NCI-H187 (cell line): ENCODE measurements at places on chromosomes 11 and 22.

- no peak for DNase-seq
Observed at GRCh38 chr11:64776425-64776824, 1.9 kb downstream of the SF1 start.

GRCh38 chr22:39900306-39901227 is at the start of gene GRAP2:
GRAP2 (plus strand) TSS chr22:39901084; CDS start chr22:39947107, 46,023 bp downstream.
- DNase-seq = no peak

DNA sequence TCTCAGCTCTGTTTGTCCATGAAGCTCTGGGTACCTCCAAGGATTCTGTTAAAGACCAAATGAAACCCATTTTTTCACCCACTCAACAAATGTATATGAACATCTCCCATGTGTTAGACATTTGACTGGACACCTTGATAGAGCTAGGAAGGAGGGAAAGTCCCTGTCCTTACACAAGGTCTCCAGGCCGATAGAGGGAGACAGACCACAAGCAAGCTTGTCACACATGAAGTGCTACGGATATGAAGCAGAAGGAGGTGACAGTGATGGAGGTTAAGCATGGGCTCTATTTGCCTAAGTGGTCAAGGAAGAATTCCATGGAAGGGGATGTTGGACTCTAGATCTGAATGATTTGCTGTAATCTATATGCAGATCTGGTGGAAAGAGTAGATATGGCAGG is 138.5 kb downstream of the MYO18B start:
- DNase-seq = no peak

DNA sequence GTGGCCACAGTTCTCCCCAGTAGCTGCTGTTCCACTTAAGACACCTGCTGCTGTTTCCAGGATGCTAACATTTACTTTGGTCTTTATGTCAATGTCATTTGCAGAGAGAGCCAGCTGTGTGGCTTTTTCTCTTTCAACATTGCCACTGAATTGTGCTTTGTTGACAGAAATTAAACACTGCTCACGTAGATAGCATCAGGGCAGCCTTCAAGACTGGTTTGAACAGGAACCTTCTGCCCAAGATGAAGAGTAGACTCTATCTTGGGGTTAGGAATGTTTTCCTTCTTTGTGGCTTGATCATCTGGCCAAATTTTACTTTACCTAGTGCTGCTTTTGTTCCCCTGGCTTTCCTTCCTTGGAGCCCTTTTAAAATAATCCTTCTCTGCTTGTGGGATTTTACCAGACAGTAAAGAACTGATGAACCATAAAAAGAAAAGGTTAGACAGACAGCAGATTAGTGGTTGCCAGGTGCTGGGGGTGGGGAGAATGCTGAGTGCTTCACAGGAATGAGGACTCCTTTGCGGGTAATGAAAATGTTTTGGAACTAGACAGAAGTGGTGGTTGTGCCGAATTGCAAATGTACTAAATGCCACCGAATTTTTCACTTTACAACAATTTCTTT is 22.7 kb upstream of the XBP1 start:
- peak; percentile 52 for DNase-seq

DNA sequence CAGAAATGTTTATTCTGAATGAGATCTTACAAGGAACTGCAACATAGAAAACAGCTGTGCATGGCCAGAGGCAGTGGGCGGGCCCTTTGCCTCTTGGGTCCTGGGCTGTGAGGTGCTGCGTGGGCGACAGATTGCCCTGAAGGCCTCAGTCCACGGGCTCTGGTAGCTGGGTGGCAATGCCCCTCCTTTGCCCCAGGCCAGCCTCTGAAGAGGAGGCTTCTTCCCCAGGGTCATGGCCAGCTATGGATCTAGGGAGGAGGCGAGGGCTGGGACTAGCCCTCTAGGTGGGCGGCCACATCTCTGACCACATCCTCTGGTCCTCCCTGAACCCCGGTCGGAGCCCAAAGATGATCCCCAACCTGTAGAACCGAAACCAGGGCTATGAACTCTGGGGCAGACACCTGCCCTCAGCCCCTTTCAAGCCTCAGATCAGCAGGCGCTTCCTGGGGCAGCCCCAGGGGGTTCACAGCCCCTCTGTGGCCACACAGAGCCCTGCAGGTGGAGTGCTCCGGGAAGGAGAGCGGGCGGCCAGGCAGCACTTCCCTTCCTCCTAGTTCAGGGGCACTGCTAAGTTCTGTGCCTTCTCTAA is 6.6 kb upstream of the CDC42BPG start:
- no peak for DNase-seq

- DNase-seq = peak; percentile 38
Observed at GRCh38 chr11:819943-820649, 1.4 kb downstream of the PNPLA2 start.

DNA sequence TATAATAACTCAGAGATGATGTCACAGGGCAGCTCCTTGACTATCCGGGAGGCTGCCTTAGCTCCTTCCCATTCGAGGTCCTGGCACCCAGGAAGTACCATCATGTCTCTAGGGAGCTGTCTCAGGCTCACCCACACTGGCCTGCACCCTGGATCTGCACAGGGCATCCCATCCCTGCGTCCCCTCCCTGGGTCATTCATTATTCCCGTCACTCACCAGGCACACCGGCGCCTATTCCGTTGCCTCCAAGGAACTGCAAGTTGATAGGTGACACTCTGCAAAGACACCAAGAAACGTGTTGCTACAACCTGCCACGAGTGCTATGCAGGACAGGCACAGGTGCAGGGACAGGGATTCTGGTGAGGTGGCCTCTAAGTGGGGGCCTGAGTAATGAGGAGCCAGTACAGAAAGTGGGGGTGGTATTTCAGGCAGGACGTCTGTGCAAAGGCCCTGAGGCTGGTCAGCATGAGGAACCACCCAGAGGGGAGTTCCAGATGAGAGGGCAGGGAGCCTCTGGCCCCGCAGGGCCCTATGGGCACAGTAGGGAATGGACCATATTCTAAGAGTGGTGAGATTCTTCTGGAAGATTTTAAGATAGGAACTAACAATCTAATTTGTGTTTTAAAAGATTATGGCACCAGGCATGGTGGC is 71.6 kb upstream of the SHANK2 start:
- DNase-seq = no peak

GRCh38 chr22:41914611-41915034 is 251 bp downstream of the SHISA8 start:
- no peak for DNase-seq

DNA sequence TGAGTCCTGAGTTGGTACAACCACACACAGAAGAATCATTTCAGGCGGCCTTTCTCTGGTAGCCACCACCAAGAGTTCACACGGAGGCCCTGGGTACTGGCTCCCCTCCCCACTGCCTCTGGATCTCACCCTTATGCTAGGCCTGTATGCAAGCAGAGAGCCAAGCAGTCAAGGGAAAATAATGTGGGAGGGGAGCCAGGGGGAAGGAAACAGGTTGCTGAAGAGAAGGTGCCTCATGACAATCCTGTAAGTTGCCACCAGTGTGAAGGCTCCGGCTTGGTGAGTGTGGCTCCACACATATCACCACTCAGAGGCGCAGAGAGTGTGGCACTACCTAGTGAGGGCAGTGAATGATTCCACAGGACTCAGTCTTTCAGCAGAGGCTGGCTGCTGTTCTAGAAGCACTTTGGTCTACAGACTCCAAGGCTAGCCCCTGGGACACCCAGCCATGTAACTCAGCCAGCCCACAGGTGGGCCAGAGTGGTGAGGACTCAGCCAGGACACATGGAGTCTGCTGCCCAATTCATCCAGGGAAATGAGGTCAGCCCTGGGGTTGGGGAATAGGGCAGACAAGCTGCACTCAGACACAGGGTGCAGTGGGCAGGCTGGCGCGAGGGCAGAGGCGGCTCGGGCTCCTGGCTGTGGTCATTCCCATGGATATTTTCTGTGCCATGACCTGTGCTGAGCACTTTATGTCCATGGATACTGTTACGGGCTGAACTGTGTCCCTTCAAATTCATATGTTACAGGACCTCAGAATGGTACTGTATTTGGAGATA is 49.0 kb upstream of the SERPIND1 start:
- no peak for DNase-seq

- DNase-seq = no peak
Observed at GRCh38 chr22:42747701-42748513, 27.2 kb upstream of the A4GALT start.

DNA sequence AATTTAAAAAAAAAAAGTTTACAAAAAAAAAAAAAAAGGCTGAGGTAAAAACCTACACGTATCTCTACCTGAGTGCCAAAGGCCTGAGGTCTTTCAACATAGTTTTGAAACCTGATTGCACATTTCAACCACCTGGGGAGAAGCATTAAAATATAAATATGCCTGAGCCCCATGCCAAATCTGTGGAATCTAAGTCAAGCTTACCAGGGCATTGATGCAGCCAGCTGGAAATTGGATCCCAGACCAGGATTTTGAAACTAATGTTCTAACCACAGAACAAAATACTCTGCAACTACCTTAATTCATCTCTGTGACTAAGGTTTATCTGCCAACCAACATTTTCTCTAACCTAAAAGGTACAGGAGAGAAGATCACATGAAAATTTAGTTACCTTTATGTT is 38.8 kb upstream of the CHRNA10 start:
- DNase-seq = no peak

DNA sequence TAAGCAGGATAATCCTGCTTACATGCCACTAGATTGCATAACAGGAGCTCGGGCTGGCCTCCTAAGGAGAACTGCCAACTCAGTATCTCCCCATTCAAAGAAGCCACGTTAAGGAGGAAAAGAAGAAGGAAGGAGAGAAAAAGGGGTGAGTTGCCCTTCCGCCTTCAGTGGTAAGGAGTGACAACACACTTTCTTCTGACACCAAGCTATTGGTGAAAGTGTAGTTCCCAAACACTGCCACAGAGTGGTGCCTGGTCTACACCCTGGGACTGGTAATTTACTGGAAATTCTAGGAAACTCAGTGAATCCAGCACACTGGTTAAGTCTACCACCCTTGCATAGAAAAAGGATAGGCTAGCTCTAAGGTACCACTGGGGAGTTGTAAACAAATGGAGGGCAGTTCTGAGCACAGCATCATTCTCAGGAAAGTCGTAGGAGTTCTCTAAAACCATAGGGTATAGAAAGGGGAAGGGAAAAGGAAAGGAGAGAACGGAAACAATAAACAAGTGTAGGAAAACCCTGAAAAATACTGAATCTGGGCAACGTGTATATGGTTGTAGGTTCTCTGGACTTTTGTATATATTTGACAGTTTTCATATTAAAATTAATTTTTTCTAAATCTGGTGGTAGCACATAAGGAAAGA is 58.2 kb downstream of the RRAS2 start:
- no peak for DNase-seq

DNA sequence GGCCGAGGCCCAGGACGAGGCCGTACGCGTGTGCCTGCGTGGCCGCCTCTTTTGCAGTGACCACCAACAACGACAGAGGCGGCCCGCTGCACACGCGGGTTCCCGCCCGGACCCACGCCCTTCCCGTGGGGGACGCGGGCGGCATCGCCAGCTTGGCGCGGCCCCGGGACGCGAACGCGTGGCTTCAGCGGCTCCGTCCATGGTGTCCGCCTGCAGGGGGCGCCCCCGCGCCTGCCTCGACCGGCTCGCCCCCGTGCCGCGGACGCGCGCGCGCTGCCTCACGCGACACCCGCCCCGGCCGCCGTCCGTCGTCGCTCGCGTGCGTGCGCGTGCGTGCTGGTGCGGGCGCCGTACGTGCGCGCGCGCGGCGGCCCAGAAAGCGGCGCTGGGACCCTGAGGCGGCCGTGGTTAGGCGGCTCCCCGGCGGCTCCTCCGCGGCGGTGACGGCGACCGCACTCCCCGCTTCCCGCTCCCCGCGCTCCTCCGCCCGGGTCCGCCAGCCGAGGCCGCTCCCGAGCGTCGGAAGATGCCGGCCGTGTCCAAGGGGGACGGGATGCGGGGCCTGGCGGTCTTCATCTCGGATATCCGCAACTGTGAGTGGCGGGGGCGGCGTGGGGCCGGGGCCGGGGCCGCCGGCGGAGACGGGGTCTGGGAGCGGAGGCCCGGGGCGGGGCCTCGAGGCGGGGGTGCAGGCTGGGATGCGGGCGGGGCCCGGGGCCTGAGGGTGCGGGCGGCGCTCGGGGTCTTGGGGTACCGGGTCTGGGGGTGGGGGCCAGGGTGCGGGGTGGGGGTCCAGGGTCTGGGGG is at the start of gene AP2A2:
Gene AP2A2, plus strand, starts transcription at position 375 of the 806 bp plus-strand sequence. Its CDS starts 152 bp downstream, at position 527.
- DNase-seq = peak; percentile 92

DNA sequence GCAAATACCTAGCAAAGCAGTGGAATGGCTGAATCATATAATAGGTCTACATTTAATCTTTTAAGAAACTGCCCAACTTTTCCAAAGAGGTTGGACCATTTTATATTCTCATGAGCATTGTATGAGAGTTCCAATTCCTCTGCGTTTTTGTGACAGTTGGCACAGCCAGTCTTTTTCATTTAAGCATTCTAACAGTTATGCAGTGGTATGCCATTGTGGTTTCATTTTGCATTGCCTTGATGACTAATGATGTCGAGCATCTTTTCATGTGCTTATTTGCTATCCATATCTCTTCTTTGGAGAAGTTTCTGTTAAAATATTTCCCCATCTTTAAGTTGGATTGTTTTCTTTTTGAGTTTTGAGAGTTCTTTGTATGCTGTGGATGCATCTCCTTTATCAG is 38.7 kb downstream of the EIF3F start:
- no peak for DNase-seq

DNA sequence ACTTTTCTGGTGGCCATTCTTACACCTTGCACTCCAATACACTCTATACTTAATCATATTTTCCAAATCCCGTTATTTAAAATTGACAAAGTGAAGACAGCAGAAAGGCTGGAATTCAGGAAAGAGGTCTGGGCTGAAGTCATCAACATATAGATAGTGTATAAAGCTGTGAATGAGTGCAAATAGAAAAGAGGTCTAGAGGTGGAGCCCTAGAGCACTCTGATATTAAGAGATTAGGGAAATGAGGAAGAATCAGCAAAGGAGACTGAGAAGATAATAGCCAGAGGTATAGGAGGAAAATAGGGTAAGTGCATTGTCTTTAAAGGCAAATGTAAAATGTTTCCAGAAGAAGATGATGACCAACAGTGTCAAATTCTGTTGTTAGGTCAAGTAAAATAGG is 7.9 kb downstream of the CTR9 start:
- DNase-seq = no peak

GRCh38 chr22:50523806-50524675 is 1.4 kb downstream of the SCO2 start:
- DNase-seq = no peak

DNA sequence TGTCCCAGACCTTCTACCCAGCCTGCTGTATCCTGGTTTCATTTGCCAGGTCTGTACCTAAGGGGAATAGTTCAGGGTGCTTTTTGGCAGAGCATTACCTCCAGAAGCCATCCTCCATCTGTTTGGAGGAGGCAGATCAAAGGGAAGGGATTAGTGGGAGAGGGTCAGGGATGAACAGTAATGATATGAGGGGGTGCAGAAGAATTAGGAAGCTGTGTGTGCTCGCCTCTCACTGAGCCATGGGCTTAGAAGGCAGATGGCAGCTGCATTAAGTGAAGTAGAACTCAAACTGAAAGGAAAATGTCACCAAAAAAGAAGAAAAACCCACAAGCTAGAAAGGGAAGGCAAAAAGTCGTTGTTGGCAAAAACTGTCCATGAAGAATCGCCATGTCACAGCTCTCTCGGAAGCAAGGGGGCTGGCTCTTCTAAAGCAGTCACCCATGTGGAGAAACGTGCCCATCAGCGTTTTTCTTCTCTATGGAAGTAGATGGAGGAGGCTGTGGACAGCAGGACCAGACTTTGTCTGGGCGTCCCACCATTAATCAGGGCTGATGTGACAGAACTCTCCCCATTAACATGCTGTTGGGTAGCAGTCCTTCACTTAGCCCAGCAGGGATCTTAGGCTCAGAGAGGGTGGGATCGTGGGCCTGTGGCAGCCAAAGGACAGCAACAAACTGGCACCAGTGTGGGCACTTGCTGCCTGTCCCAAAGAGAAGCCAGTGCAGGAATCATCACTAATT is 46.8 kb downstream of the CEP164 start:
- no peak for DNase-seq
